ENCODE measurements at places on chromosomes 11 and 22. TPM values are rescaled to one million over a fixed set of nuclear protein-coding genes. Genes with fewer than 3 reads are reported as not detected.

DNA sequence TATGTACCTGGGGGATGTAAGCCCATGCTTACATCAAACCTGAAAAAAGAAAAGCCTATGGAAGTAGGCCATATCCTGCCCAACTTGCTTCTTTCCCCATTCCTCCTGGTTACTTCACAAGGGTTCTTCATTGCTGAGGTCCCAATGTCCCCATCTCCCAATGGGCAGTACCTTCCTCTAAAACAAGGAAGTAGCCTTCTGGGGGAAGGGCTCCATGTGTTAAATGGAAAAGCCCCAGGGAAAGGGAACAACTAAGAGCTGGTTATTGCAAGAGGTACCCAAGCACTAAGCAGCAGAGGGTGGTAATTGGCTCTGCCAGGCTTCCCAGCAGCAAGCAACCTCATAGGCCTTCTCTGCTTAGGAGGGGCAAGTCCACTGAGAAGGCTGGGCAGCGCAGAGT, 11.3 kb downstream of the TMEM216 start:
- DNase-seq = no peak
- peaks cover 3% of the 10 kb centered on the region for H3K4me1 ChIP-seq
- H3K36me3 ChIP-seq = no peaks in the 10 kb centered on the region

- DNase-seq = no peak
- H3K27me3 ChIP-seq = peaks cover 21% of the 10 kb centered on the region
- H3K4me1 ChIP-seq = no peaks in the 10 kb centered on the region
- H3K4me3 ChIP-seq = no peak overlapping the region
Observed at GRCh38 chr11:120244476-120245365, 4.8 kb downstream of the POU2F3 start.

DNA sequence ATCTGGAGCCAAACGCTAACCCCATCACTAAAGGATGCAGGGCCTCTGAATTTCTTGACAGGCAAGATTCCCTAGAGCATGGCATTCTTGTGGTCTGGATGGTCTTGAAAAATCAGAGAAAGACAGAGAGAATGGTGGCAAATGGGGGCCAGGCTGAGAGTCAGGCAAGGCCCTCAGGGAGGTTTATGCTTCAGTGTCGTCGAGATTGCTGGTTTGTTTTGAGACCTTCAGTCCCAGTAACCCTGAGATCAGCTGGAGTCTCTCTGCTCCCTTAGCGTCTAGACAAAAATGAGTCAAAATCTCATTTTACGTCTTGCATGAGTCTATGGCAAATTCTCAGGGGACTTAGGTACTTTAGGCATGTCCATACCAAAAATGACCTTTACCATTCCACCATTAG, 539.3 kb downstream of the SOX6 start:
- H3K4me3 ChIP-seq = no peak overlapping the region
- H3K36me3 ChIP-seq = no peaks in the 10 kb centered on the region
- H3K4me1 ChIP-seq = peaks cover 2% of the 10 kb centered on the region
- no peak overlapping the region for H3K27ac ChIP-seq

PIH1D2 gene
- total RNA-seq = 1.4 TPM

DNA sequence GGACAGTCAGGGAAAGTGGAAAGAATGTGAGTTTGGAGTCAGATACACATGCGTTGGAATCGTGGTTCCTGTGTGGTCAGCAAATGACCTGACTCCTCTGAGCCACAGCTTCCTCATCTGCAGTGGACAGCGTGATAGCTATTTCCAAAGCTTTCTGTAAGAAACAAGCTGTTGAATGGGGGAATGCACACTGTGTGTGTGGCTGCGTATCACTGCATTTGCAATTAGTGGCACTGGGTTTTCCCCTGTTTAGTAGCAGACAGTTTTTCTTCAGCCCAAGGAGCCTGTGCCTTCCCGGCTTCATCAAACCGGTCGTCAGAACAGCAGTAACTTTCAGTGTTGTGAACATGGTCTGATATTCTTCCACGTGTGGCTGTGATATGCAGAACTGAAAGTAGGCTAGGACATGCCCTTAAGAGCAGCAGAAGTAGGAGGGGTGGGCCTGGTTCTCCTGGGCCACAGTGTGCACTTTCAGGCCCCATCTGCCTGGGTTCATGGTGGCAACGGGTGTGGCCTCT, 121.5 kb downstream of the RRAS2 start:
- no peak overlapping the region for H3K27ac ChIP-seq
- no peaks in the 10 kb centered on the region for H3K36me3 ChIP-seq
- no peaks in the 10 kb centered on the region for H3K4me1 ChIP-seq
- no peak for DNase-seq
- peaks cover 6% of the 10 kb centered on the region for H3K27me3 ChIP-seq

DNA sequence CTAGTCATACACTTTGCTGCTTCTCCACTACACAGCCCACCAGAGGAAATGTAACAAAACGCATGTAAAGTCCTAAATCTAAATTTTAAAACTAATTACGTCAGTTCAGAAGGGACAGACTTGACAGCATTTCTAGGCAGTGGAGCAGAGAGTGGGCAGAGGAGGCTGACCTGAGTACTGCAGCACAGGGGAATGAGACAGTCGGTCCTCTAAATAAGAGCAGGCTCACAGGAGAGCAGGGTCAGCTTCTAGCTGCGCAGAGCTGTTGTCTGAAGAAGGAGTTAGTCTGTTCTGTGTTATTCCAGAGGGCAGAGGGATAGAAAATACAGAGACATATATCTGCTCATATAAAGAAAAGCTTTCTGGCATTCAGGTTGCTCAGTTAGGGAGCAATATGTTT, 40.3 kb downstream of the JHY start:
- H3K27me3 ChIP-seq = no peaks in the 10 kb centered on the region
- H3K36me3 ChIP-seq = no peaks in the 10 kb centered on the region
- no peak for DNase-seq
- H3K27ac ChIP-seq = no peak overlapping the region
- no peak overlapping the region for H3K4me3 ChIP-seq

- no peaks in the 10 kb centered on the region for H3K36me3 ChIP-seq
- H3K4me1 ChIP-seq = no peaks in the 10 kb centered on the region
- peaks cover 3% of the 10 kb centered on the region for H3K27me3 ChIP-seq
- H3K4me3 ChIP-seq = no peak overlapping the region
- no peak for DNase-seq
Observed at GRCh38 chr11:5597953-5598352, 1.5 kb downstream of the TRIM6 start.

TRPC6 gene
- total RNA-seq = 0.27 TPM

DNA sequence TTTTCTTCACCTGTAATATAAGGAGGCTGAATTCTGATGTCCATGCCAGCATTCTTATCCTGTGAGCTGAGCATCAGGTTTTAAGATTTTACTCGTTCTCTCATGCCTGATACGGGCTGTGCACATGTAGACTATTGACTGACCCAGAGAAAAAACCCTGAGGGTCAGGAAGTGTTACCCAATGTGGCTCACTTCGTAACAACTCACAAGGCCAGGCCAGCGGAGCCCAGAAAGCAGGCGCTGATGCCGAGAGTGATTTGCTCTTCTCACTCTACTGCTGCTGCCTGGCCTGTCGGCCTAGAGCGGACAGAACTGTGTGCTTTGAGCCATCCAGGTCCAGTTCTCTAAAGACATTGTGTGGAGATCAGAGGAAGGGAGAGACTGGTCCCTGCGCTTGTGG, 10.8 kb downstream of the THYN1 start:
- H3K4me3 ChIP-seq = no peak overlapping the region
- H3K27me3 ChIP-seq = peaks cover 5% of the 10 kb centered on the region
- no peak overlapping the region for H3K27ac ChIP-seq
- DNase-seq = no peak
- peaks cover 3% of the 10 kb centered on the region for H3K36me3 ChIP-seq

GRCh38 chr22:25048659-25049647, 96.4 kb downstream of the KIAA1671 start:
- DNase-seq = peak; percentile 75
- no peaks in the 10 kb centered on the region for H3K27me3 ChIP-seq
- no peak overlapping the region for H3K27ac ChIP-seq

GRCh38 chr22:22942511-22943329, 55.1 kb downstream of the IGLL5 start:
- H3K36me3 ChIP-seq = no peaks in the 10 kb centered on the region
- no peak overlapping the region for H3K27ac ChIP-seq
- no peak overlapping the region for H3K4me3 ChIP-seq

- no peak for DNase-seq
- peaks cover 4% of the 10 kb centered on the region for H3K4me1 ChIP-seq
- no peak overlapping the region for H3K27ac ChIP-seq
- no peaks in the 10 kb centered on the region for H3K36me3 ChIP-seq
- H3K4me3 ChIP-seq = no peak overlapping the region
- H3K27me3 ChIP-seq = peaks cover 3% of the 10 kb centered on the region
Observed at GRCh38 chr22:20444325-20444724, 6.7 kb upstream of the SCARF2 start.

DNA sequence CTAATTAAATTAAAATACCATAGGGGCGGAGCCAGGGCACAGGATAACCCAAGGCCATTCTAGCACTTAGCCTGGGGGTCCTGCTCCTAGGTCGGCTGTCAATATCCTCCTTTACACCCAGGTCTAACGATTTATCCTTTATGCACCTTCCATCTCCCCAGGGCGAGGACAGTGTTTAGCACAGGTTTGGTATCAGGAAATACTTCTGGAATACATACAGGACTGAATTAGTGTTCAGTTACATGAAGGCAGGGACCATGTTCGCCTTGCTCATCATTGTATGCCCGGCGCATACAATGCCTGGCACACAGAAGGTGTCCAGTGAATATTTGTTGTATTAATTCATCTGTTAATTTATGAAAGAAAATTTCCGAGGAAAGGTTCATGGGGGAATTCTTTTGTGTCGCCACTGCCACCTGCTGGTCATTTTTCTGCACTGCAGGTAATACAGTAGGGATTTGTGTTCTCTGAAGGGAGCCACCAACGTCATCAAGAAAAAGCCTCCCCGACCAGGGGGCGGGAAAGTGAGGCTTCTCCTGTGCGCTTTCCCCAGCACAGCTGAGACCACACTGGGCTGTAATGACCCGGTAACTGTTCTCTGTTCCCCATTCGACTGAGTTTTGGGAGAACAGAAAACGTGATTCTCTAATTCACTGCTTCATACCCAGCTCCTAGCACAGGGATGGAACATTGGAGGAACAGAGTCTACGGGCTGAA, 68.7 kb upstream of the ASPHD2 start:
- no peak overlapping the region for H3K27ac ChIP-seq
- H3K27me3 ChIP-seq = peaks cover 5% of the 10 kb centered on the region
- DNase-seq = peak; percentile 74
- H3K36me3 ChIP-seq = no peaks in the 10 kb centered on the region
- H3K4me1 ChIP-seq = peaks cover 18% of the 10 kb centered on the region

DNA sequence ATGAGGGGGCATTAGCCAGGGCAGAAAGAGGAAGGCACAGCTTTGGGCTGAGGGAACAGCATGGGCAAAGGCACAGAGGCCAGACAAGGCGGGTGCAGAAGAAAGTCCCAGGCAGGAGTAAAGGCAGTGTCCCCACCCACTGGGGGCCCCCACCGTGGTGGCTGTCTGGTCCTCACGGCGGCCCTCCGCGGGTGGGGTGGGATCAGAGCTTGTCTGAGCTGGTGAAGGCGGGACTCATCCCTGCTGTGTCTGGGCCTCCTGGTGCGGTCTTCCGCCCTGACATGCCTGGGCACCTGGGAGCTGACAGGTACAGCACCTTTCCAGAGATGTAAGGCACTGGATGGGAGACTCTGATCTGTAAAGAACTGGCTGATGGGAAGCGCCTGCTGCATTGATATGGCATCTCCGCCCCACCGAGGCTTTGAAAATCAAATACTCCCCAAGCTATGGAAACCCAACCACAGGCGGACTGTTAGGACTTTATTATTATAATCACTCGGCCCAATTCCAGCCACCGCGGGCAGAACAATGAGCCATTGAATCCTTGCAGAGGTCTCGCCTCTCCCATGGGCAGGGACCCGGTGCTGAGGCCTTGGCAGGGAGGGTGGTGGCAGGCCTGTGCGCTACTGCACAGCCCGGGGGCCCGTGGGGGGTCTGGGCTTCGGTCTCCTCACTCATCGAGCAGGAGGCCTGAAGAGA, 14.2 kb upstream of the GNB1L start:
- H3K36me3 ChIP-seq = no peaks in the 10 kb centered on the region
- no peak overlapping the region for H3K4me3 ChIP-seq
- H3K27ac ChIP-seq = no peak overlapping the region

Data from glutamatergic neuron (in vitro differentiated cells).